ENCODE measurements at places on chromosomes 16 and 17.
A peak's percentile ranks its signal among the peaks of the same experiment; 100 is the strongest.

DNA sequence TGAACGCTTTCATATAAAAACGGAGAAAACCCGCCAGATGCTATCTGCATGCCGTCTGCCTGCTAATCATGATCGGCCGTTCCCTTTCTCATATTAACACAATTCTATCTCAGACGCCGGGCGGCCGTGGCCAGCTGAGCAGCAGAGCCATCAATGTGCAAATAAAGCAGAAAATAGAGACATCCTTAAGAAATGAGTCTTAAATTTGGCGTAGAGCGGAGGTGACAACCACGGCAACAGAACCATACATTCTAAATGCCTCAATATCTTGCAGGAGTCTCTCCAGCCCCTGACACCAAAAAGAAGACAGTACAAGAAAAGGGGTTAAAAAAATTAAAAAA, 2.7 kb upstream of the IRX5 start:
- no peak for DNase-seq

GRCh38 chr17:49755663-49756283, 8.2 kb downstream of the FAM117A start:
- no peak for DNase-seq

DNA sequence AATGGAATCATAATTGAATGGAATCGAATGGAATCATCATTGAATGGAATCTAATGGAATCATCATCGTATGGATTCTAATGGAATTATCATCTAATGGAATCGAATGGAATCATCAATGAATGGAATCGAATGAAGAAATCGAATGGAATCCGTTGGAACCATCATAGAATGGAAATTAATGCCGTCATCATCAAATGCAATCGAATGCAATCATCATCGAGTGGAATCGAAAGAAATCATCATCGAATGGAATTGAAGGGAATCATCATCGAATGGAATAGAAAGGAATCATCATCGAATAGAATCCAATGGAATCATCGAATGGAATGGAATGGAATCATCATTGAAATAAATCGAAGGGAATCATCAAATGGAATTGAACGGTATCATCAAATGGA, 217.2 kb downstream of the SHCBP1 start:
- no peak for DNase-seq

GRCh38 chr16:87956365-87957231, 5.4 kb downstream of the BANP start:
- DNase-seq = no peak

- peak; percentile 61 for DNase-seq
These were observed 512 bp downstream of the AKAP1 start for GRCh38 chr17:57085448-57086068.

- DNase-seq = no peak
These were observed 350.9 kb upstream of the TNRC6C start for GRCh38 chr17:77607606-77608005.

DNA sequence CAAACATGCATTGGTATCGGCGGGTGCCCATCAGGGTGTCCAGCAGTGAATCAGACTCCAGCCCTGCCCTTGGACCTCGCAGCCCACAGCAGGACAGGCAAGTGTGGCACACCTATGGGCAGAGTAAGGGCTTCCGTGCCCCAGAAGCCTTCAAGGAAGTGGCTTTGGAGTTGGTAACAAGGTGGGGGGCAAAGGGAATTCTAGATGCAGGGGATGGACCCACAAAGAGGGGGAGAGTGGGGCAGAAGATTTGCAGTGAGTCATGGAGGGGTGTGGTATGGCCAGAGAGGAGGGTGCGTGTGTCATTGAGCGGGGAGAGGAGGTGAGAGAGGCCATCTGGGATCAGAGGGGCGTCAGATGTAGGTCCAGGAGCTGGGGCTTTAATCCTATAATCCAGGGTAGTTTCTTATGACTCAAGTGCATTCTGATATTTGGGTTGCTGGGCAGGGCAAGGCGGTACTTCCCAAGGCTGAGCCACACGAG, 8.5 kb upstream of the SPNS2 start:
- no peak for DNase-seq

DNA sequence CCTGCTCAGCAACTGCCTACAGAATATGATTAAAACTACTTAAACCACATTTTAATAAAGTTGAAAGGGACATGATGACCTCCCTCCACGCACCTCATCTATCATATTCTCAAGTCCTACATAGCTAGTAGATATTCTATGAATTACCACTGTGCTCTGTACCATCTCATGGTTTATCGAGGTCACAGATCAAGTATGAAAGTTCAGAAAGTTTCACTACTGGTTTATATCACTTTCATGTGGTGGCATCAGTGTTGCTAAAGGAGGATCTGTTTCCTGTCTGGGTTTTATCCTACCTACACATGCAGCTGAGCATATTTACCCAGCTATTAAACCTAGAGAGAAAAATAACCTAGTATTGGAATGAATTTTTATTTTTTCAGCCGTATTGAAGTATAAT, 214.9 kb upstream of the MON1B start:
- DNase-seq = no peak

DNA sequence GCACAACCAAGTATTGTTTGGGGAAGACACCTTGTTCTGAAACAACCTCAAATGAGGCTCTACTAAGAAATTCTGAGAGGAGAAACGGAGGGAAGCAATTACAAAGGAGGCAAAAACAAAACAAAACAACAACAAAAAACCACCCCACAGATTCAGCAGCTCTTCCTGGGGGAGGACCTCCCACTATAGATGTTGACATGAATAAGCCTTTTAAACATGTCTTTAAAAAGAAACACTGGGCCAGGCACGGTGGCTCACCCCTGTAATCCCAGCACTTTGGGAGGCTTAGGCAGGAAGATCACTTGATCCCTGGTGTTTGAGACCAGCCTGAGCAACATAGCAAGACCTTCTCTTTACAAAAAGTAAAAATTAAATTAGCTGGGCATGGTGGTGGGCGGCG, 22.6 kb upstream of the JPH3 start:
- no peak for DNase-seq

- no peak for DNase-seq
These were observed at the start of gene XYLT1 for GRCh38 chr16:17470908-17471718. Gene XYLT1, minus strand, starts transcription at chr16:17470960. Its CDS starts 164 bp downstream, at chr16:17470796.

- no peak for DNase-seq
These were observed 22.4 kb downstream of the UNK start for GRCh38 chr17:75806822-75807500.

GRCh38 chr17:9929871-9930270, 24.8 kb upstream of the RCVRN start:
- no peak for DNase-seq

DNA sequence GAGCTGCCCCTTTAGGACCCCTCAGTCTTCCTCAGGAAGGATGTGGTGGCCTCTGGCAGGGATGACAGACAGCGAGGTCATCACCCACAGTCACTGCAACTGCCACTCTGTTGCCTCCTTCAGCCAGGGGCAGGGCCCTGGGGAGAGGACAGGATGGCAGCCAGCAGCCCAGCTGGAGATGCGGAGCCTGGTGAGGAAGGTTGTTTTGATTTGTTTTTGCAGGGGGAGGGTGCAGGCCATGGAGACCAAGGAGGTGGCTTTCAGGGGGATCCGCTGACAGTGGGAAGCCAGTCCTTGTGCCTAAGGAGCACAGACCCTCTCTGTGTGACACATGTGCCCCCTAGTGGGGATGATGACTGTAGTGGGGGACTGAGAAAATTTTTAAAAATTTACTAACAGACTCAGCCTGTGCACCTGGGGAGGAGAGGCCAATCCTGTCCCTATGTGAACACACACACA, 7.4 kb downstream of the PRCD start:
- DNase-seq = no peak

DNA sequence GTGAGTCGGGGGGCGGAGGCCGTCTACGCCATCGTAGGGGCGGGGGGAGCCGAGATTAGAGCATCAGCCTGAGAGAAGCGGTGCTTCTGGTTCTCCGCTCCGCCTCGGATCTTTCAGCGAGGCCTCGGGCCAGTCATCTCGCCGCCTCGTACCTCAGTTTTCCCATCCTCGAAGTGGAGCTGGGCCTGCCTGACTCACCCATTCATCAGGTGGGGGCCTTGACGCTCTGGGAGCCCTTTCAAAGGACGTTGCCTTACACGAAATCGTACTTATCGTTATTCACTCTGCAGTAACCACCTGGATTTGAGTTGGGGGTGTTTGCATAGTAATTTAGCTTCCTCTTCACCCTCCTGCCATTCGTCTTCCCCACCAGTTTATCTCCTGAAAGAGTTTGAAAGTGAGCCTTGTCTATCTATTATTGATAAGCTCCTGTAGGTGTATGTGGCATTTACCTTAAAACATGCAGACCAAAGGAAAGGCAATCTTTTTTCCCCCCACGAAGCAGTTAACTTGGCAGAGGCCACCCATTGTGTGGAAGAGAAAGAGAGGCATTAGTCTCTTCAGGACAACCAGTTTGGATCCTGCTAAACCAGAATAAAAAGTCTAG, 674 bp downstream of the TAF15 start:
- DNase-seq = no peak

GRCh38 chr16:29182501-29182900, 197.6 kb downstream of the LAT start:
- DNase-seq = no peak

GRCh38 chr16:72947379-72948237, 100.3 kb downstream of the ZFHX3 start:
- DNase-seq = no peak

- DNase-seq = no peak
These were observed 2.8 kb downstream of the ZPBP2 start for GRCh38 chr17:39870776-39871175.

All from anterior cingulate cortex (tissue), 58 donors.